ENCODE measurements at places on chromosomes 2 and 18. TPM values are rescaled to one million over a fixed set of nuclear protein-coding genes. Genes with fewer than 3 reads are reported as not detected.

TGFA gene
- total RNA-seq = 0.73 TPM

COL4A3 gene
- 1.6 TPM for total RNA-seq

SERPINB4 gene
- total RNA-seq = not detected

B3GNT2 gene
- total RNA-seq = 31.2 TPM

MC5R gene
- not detected for total RNA-seq

TDRD15 gene
- not detected for total RNA-seq

GPR45 gene
- total RNA-seq = not detected

TCF4 gene
- total RNA-seq = 69.9 TPM

UPP2 gene
- total RNA-seq = not detected

METAP1D gene
- 4.0 TPM for total RNA-seq

GAREM2 gene
- 1.1 TPM for total RNA-seq

ALLC gene
- not detected for total RNA-seq

LCLAT1 gene
- total RNA-seq = 39.9 TPM

FSHR gene
- total RNA-seq = not detected

CASP10 gene
- total RNA-seq = 5.0 TPM

CD8B gene
- 0.62 TPM for total RNA-seq

LDLRAD4 gene
- 23.3 TPM for total RNA-seq

CPS1 gene
- 2.9 TPM for total RNA-seq

RESP18 gene
- not detected for total RNA-seq

KCNJ13 gene
- not detected for total RNA-seq

AGXT gene
- not detected for total RNA-seq

CD302 gene
- 10.8 TPM for total RNA-seq

NMUR1 gene
- total RNA-seq = 0.22 TPM

ZNF396 gene
- total RNA-seq = 1.0 TPM

REG3A gene
- not detected for total RNA-seq

UGT1A9 gene
- not detected for total RNA-seq

RGPD3 gene
- total RNA-seq = 0.08 TPM

ADCY3 gene
- 15.4 TPM for total RNA-seq

ZFAND2B gene
- 23.9 TPM for total RNA-seq

ASB18 gene
- total RNA-seq = 44.4 TPM

MALL gene
- 19.6 TPM for total RNA-seq

RFX8 gene
- not detected for total RNA-seq

MARCO gene
- 0.92 TPM for total RNA-seq

MSTN gene
- total RNA-seq = 1.1 TPM

MFF gene
- total RNA-seq = 75.6 TPM

REG1A gene
- not detected for total RNA-seq

IL37 gene
- total RNA-seq = not detected

CCL20 gene
- not detected for total RNA-seq

DHX57 gene
- 9.4 TPM for total RNA-seq

RNF152 gene
- 10.2 TPM for total RNA-seq

PKDCC gene
- 74.7 TPM for total RNA-seq

VSNL1 gene
- 42.7 TPM for total RNA-seq

DAPL1 gene
- total RNA-seq = not detected

CCDC74A gene
- 1.1 TPM for total RNA-seq

POLR1B gene
- 10.1 TPM for total RNA-seq

PTGR3 gene
- total RNA-seq = 33.7 TPM

TUBA3E gene
- total RNA-seq = 1.2 TPM

SERPINB7 gene
- total RNA-seq = not detected
